ENCODE measurements at places on chromosomes 7 and 10.

- peak; percentile 20 for DNase-seq
Observed at GRCh38 chr7:135970682-135971365, 6.3 kb downstream of the MTPN start.

GRCh38 chr7:112462236-112462635 lies 12.0 kb downstream of the IFRD1 start:
- DNase-seq = no peak

- no peak for DNase-seq
Observed at GRCh38 chr7:74604326-74605020, 53.0 kb upstream of the GTF2I start.

GRCh38 chr10:48684463-48684791 lies 246 bp upstream of the WDFY4 start:
- DNase-seq = no peak

- DNase-seq = no peak
Observed at GRCh38 chr10:339038-339391, 203.8 kb downstream of the ZMYND11 start.

DNA sequence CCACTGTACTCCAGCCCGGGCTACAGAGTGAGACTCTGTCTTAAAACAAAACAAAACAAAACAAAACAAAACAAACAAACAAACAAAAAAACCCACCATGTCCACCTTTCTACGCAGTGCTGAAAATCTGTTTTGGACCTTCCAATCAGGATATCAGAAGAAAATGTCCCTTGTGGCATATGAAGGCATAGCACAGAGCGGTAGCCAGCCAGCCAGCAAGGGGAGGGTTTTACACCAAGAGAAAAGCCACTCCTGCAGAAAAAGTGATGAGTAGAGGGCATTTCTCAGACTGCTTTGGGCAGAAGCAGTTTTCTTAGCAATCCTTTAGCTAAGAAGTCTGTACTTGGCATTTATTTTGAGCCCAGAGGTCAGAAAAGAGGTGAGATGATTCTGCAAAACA lies 612.2 kb downstream of the TYW1 start:
- DNase-seq = no peak

DNA sequence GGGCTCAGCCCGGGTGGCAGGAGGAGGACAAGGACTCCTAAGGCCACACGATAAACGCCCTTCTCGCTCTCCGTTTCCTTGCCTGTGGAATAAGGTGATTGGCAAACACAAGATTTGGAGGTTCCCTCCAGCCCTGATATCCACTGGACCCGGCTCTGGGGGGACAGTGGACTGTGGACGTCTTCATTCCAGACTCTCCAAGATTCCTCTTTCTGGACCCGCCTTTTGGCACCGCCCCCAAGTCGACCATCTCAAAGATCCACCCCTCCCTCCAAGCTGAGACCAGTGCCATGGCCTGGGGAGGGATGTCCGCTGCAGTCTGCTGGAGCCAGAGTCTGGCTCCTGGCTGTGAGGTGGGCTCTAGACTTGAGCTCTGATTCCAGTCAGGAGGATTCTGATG lies 23.6 kb downstream of the ZNF783 start:
- DNase-seq = no peak

DNA sequence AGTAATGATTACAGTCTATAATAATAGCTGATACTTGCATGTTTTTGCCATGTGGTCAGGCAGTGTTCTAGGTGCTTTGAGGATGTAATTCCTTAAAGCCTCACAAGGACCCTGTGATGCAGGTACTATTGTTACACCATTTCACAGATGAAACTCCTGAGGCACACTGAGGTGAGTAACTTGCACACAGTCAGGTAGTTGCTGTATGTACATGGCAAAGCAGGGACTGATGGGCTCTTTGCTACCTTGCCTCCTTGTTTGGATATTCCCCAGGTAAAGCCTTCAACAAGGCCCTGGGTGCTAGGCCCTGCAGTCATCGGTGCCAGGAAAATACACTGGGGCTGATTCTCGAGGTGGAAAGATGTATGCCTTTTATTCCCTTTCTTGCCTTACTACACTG lies 317.5 kb downstream of the CXCL12 start:
- no peak for DNase-seq

- DNase-seq = no peak
Observed at GRCh38 chr7:157855452-157856213, 518.8 kb downstream of the DNAJB6 start.

DNA sequence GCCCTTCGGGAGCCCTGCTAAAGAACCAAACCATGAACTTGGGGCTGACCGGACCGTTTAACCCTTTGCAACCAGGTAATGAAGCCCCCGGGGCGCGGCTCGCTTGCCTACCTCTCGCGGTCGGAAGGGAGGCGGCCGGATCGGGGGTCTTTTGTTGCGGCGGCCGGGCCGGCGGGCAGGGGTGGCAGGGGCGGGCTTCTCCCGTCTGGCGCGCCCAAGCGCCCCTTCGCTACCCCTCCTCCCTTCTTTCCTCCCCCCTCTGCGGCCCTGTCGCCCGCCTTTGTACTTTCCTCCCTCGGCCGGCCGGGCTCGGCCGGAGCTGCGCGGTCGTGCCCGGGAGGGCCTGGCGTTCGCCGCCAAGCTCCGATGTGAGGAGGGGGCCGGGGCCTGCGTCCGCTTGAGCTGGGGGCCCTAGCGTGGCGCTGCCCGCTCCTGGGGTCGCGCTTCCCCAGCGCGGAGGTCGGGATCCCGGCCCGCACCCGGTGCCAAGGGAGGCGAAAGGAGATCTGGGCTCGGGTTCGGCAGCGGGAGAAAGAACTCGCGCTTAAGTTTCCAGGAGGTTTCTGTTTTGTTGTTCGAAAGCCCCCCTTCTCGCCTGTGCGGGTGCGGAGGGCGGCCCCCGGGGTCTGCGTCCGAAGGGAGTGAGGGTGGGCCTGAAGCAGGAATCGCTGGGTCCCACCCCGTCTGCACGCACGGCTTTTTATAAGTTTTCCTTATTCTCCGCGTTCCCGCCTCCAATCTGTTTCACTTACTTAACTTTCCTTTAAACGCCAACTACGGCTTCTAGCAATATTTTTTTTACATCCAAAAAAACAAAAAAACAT lies 436.8 kb upstream of the GALNT17 start:
- DNase-seq = peak; percentile 38

- no peak for DNase-seq
Observed at GRCh38 chr7:28136420-28136819, 44.2 kb downstream of the JAZF1 start.

GRCh38 chr7:128115821-128116723 lies 84.8 kb upstream of the LRRC4 start:
- no peak for DNase-seq

- DNase-seq = peak; percentile 53
Observed at GRCh38 chr10:114879541-114880158, 58.1 kb downstream of the FHIP2A start.

DNA sequence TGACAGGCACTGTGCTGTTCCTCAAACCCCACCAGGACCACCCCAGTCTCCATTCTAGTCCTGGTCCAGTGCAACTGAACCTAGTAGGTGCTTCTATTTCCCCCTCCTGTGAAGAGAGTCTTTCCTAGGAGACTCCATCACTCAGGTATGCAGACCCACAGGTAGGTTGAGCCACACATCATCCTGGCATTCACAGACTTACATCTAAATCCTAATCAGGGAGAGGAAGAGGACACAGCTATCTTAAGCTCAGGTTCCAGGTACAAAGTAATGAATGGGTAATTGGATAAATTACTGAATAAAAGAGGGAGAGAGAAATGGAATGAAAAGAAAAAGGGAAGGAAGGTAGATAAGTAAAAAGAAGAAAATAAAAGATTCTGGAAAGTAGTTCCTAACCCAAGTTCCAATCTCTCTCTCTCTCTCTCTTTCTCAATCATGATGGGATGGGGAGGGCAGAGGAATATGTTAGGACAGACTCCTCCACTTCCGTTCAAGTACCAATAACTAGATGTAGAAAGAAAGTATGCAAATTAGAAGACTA lies 139.8 kb upstream of the NAMPT start:
- DNase-seq = no peak

DNA sequence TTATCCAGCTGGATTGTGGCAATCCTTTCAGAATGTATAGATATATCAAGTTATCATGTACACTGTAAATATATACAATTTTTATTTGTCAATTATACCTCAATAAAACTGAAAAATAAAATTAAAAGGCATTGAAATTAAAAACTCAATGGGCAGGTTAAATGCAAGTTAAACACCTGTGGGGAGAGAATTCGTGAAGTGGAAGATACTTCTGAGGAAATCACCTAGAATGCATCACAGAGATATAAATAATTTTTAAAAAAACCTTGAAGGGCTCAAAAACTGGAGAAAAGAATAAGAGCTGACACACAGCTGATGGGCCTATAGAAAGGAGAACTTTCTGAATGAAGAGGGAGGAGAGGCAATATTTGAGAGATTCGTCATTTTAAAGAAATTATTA lies 37.2 kb upstream of the DRGX start:
- DNase-seq = no peak

- DNase-seq = no peak
Observed at GRCh38 chr7:81721437-81721836, 48.4 kb downstream of the HGF start.

- DNase-seq = no peak
Observed at GRCh38 chr7:36690514-36691187, 33.6 kb downstream of the AOAH start.

DNA sequence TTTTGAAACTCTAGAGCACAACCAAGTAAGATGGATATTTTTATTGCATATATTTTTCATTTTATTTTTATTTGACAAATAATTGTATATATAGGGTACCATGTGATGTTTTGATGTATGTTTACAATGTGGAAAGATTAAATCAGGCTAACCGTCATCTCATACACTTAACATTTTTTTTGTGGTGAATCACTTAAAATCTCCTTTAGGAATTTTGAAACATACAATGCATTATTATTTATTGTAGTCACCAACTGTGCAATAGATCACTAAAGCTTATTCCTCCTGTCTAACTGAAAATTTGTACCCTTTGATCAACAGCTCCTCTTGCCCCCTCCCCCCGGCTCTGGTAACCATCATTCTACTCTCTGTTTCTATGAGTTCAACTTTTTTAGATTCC lies 77.2 kb downstream of the DNAH11 start:
- no peak for DNase-seq

DNA sequence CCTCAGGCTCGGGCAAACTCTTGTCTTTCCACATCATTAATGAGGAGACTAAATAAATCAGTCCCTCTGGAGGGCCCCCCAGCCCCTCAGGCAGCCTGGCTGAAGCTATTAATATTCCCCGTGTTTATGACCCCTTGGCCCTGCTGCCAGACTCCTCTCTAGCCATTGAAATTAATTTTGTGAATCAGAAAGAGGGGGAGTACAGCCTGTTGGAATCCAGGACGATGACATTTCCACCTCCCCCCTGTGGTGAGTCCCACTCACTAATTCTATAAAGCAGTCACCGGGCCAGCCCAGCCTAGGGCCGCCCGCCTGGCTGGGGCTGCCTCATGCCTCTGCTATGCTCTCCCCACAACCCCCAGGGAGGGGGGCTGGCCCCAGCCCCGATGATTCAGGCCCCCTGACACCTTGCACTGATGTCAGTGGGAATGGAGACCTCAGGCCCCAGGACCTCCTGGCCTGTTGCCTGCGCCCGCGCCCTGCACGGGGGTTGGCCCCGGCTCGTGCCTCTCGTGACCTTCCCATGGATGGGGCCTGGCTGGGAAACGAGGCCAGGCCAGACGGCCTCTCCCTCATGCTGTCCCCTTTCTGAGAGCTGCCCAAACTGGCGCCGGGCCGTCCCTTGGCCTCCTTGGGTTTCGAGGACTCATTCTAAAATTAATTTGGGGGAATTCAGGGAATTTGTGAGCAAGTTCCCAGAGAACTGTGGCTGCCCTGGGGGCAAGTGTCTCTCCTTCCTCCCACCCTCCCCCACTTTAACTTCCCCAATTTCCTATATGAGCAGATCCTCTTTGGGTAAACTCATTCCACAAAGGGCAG lies 34.0 kb downstream of the TMEM270 start:
- DNase-seq = no peak

- DNase-seq = no peak
Observed at GRCh38 chr7:133784486-133785001, 342.6 kb upstream of the LRGUK start.

GRCh38 chr10:60399328-60399727 lies 9.7 kb upstream of the ANK3 start:
- no peak for DNase-seq

GRCh38 chr10:86665868-86666267 lies 2.4 kb upstream of the LDB3 start:
- DNase-seq = no peak

- no peak for DNase-seq
Observed at GRCh38 chr10:117946525-117947070, 100.1 kb downstream of the RAB11FIP2 start.

GRCh38 chr10:4243651-4244050 lies 458.6 kb upstream of the KLF6 start:
- DNase-seq = no peak

DNA sequence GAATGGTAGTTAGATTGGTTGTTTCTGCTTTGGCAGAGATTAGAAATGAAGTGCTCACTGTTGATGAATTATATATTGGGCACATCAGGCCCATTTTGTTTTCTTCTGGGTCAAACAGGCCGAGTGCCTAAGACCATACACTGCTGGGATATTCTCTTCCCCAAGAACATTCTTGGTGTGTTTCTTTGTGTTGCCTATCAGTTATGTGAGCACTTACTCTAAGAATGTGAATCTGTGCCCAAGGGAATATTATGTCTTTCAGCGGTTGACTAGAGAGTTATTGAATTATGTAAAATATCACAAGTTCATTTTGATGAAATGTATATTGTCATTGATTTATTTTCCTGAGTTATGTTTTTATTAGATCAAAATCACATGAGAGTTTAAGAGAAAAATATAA lies 255.5 kb upstream of the SMIM30 start:
- DNase-seq = no peak

- no peak for DNase-seq
Observed at GRCh38 chr10:33376976-33377657, 42.6 kb upstream of the NRP1 start.

DNA sequence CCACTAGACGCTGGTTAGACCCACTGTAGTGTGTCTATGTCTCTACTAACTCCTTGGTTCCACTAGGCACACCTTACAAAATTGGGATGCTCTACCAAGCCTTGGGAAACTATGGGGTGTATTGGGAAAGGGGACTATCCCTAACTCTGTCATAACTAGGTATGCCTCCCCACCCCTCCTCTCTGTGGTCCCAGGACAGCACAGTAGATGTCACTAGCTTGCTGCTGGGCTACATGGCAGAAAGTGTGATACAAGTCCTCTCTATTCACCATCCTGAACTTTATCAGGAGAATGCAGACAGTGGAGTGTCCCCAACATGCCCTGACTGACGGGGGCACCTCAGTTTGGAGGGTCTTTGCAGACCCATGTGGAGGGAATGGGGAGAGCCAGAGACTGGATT lies 30.3 kb upstream of the TMEM273 start:
- no peak for DNase-seq

DNA sequence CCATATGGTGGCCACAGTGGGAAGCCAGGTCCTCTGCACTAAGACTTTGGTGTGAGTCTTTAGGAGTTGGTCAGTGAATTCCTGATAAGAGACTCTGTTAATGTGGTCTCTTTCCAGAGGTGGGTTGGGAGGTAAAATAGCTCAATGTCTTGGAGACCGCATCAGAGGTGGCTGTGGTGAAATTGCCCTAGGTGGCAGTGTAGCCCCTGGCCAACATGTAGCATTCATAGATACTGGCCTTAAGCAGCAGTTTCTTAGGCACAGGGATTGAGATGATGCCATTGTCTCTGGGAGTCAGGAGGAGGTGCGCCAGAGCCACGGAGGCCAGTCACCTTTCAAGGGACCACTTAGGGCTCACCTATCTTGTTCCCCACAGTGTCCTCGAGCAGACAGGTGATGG lies 202.8 kb downstream of the CREB5 start:
- no peak for DNase-seq

- DNase-seq = no peak
Observed at GRCh38 chr10:112883360-112884178, 66.5 kb upstream of the TCF7L2 start.

Data from GM10248 (cell line).